Stimulated activated CD4-positive, alpha-beta T cell treated with anti-CD3 and anti-CD28 coated beads, Interleukin-4, amount 100 ng/mL, for 24 hours (primary cell): ENCODE measurements at places on chromosomes 6 and 20.

DNA sequence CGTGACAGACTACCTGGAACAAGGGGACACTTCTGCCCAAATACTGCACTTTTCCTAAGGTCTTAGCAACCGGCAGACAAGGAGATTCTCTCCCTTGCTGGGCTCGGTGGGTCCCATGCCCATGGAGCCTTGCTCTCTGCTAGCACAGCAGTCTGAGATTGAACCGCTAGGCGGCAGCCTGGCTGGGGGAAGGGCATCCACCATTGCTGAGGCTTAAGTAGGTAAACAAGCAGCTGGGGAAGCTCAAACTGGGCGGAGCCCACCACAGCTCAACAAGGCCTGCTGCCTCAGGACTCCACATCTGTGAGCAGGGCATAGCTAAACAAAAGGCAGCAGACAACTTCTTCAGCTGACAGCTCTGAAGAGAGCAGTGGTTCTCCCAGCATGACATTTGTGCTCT lies 87.8 kb upstream of the ASCC3 start:
- no peak for DNase-seq

DNA sequence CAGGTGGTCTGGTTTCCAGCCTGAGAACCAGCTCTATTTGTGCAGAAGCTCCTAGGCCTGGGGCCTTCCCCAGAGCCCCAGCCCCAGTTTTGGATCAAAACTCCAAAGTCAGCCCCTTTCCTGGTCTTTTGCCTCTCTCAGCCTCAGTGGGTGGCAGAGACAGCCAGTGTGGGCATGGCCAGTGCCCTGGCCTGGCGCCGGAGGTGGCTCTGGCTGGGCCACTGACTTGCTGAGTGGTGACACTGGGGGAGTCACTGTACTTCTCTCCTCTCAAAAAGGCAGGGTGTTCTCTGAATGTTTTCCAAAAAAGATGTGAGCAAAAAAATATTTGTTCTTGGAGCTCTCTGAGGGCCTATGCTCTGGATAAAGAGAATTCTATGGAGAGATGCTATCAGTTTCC lies 20.0 kb upstream of the MLN start:
- no peak for DNase-seq

DNA sequence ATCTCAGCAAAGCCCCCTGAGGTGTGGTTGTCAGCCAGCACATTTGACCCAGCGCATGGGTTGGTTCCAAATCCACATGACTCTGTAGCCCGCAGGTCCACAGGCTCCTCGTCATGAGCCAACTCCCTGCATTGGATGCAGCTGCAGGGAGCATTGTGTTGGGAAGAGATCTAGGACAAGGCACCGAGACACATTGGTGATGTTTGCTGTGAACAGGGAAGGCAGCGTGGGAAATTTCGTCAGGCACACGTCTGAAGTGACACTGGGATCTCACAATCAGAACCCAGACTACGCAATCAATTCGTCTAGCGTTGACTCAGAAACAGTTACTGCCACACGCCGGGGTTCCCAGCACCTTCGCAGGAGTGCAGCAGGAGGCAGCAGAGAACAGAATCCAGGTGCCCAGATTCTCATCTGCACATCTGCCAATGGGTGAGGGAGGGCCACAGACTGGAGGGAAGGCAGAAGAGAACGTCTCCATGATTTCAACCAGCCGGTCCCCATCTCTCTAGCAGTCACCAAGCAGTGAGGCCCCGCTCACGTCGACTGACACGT lies 177.0 kb downstream of the TTLL2 start:
- DNase-seq = no peak

DNA sequence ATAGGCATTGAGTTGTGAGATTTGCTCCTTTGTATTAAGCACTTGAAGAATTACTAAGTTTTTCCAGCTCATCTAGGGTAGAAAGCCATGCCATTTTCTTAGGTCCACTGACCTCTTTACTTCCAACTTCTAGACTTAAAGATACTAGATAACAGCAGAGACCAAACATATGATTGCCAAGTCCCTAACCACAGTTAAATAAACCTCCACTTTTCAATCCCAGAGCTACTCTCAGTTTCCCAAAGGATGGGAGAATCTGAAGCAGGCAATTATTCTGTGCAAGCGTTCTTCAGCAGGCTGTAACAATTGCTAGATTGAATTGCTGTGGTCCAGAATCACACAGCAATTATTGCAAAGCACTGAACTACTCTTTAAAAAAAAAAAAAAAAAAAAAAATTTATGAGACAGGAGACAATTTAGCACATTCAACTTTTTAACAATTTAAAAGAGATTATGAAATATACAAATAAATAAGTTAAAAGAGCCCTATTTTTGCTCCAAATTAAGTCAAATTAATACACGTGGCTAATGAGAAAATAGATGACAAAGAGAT lies 104.0 kb upstream of the PRSS16 start:
- DNase-seq = no peak

GRCh38 chr6:52059821-52060220 lies 27.6 kb downstream of the PKHD1 start:
- no peak for DNase-seq
